ENCODE measurements at places on chromosomes 6 and 20.

- H3K27me3 ChIP-seq, result no peaks in the 10 kb centered on the region
- DNase-seq, result no peak
- H3K27ac ChIP-seq, result no peak overlapping the region
- no peak overlapping the region for H3K4me3 ChIP-seq
- H3K4me1 ChIP-seq, result no peaks in the 10 kb centered on the region
Measured at GRCh38 chr6:87182321-87182720, 27.0 kb downstream of the ZNF292 start.

- H3K4me3 ChIP-seq, result no peak overlapping the region
- H3K36me3 ChIP-seq, result no peaks in the 10 kb centered on the region
- no peak overlapping the region for H3K27ac ChIP-seq
- H3K27me3 ChIP-seq, result peaks cover 2% of the 10 kb centered on the region
Measured at GRCh38 chr20:19275630-19276071, 63.2 kb downstream of the SLC24A3 start.

GRCh38 chr6:49784272-49784671, 2.8 kb downstream of the PGK2 start:
- H3K4me3 ChIP-seq, result no peak overlapping the region
- no peak overlapping the region for H3K27ac ChIP-seq
- H3K36me3 ChIP-seq, result no peaks in the 10 kb centered on the region
- no peaks in the 10 kb centered on the region for H3K4me1 ChIP-seq
- no peaks in the 10 kb centered on the region for H3K27me3 ChIP-seq
- no peak for DNase-seq

- no peak overlapping the region for H3K4me3 ChIP-seq
- no peak for DNase-seq
- no peaks in the 10 kb centered on the region for H3K36me3 ChIP-seq
- H3K27me3 ChIP-seq, result no peaks in the 10 kb centered on the region
- H3K27ac ChIP-seq, result no peak overlapping the region
Measured at GRCh38 chr6:163249651-163250101, 164.8 kb upstream of the QKI start.

GRCh38 chr6:35808688-35809087, 3.5 kb downstream of the LHFPL5 start:
- DNase-seq, result no peak
- H3K4me1 ChIP-seq, result peaks cover 7% of the 10 kb centered on the region
- no peaks in the 10 kb centered on the region for H3K36me3 ChIP-seq
- no peak overlapping the region for H3K27ac ChIP-seq
- no peaks in the 10 kb centered on the region for H3K27me3 ChIP-seq

DNA sequence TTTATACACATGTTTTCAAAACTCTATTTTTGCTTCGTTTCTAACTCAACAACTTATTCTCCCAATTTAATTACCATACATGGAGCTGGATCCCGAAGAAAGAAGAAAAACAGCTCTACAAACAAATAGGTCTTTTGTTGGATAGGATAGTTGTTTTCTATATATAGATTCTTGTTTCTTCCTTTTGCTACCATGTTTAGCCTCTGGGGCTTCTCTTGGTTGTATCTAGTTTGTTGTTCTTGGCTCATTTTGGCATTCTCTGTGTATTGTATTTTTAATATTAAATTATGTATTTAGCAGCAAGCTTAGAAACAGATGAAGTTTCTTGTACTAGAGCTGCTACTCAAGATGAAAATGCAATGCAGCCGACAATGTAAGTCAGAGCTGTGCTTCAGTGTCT, 60.9 kb downstream of the PLCB4 start:
- H3K36me3 ChIP-seq, result no peaks in the 10 kb centered on the region
- H3K27me3 ChIP-seq, result peaks cover 2% of the 10 kb centered on the region
- DNase-seq, result no peak
- no peaks in the 10 kb centered on the region for H3K4me1 ChIP-seq
- no peak overlapping the region for H3K27ac ChIP-seq
- H3K4me3 ChIP-seq, result no peak overlapping the region

GRCh38 chr6:147195510-147195909, 8.7 kb upstream of the STXBP5 start:
- H3K4me3 ChIP-seq, result no peak overlapping the region
- H3K27me3 ChIP-seq, result no peaks in the 10 kb centered on the region
- no peak overlapping the region for H3K27ac ChIP-seq
- peaks cover 12% of the 10 kb centered on the region for H3K4me1 ChIP-seq

- H3K27me3 ChIP-seq, result no peaks in the 10 kb centered on the region
- DNase-seq, result no peak
- H3K36me3 ChIP-seq, result no peaks in the 10 kb centered on the region
- H3K4me3 ChIP-seq, result no peak overlapping the region
Measured at GRCh38 chr6:1423578-1423977, 34.2 kb downstream of the FOXF2 start.

DNA sequence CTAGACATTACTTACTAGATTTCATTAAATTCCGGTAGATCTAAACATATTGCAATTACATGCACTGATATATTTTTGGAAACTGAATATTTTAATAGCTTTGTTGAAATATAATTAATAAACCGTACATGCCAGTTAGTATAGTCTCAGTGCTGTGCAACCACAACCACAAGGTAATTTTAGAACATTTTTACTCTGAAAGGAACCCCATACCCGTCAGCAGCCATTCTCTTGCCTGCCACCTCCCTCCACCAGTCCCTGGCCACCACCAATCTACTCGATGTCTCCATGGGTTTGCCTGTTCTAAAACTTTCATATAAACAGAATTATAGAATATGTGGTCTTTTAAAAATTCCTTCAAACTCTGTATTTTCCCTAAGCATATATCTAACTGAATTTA, 293.9 kb downstream of the THBS2 start:
- no peak for DNase-seq
- no peak overlapping the region for H3K27ac ChIP-seq
- H3K27me3 ChIP-seq, result no peaks in the 10 kb centered on the region
- H3K4me1 ChIP-seq, result no peaks in the 10 kb centered on the region

DNA sequence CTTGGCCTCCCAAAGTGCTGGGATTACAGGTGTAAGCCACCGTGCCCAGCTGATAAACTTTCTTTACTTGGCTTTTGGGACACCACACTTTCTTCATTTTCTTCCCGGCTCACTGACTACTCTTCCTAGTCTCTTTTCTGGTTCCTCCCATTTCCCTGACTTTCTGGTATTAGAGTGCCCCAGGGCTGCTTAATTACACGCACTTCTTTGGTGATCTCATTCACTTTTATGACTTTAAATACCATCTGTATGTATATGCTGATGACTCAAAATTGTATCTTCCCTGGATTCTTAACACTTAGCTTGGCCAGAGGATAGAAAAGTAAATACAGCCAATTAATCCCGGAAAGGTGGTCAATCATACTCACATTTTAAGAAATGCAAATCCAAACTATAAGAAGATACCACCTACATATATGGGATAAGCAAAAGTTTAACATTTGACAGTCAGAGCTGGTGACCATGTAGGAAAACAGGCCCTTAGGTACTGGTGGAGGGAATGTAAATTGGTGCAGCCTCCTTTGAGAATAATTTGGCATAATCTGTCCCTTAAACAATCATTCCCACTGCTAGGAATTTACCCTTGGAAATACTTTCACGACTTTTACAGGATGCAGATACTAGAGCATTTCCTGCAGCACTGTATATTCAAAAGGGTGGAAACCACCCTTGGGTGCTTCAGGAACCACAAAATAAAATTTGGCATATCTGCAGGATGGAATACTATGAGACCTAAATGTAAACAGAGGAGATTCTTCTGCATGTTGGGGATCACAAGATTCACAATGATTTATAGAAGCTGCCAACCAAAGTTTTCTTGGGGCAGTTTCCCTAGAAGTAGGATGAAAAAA, 9.4 kb upstream of the NANP start:
- DNase-seq, result no peak
- no peaks in the 10 kb centered on the region for H3K4me1 ChIP-seq

Measured in liver (tissue), 10 donors.